ENCODE measurements at places on chromosomes 1 and 21. TPM values are rescaled to one million over a fixed set of nuclear protein-coding genes. Genes with fewer than 3 reads are reported as not detected.

The CDA gene
- polyA plus RNA-seq = 7.0 TPM

The LMX1A gene
- not detected for polyA plus RNA-seq

The SLAMF7 gene
- polyA plus RNA-seq = not detected

The LRRC47 gene
- polyA plus RNA-seq = 22.8 TPM

The KRTAP21-2 gene
- not detected for polyA plus RNA-seq

The KCNE2 gene
- polyA plus RNA-seq = not detected

The UBQLN4 gene
- polyA plus RNA-seq = 28.3 TPM

The LRRIQ3 gene
- 0.20 TPM for polyA plus RNA-seq

The C1orf210 gene
- not detected for polyA plus RNA-seq

The DYNLT5 gene
- polyA plus RNA-seq = 0.52 TPM

The IL19 gene
- polyA plus RNA-seq = not detected

The OVAAL gene
- 0.05 TPM for polyA plus RNA-seq

The PRMT2 gene
- 168 TPM for polyA plus RNA-seq

Measured in BJ (cell line).